ENCODE measurements at places on chromosomes 7 and 10. TPM values are rescaled to one million over a fixed set of nuclear protein-coding genes. Genes with fewer than 3 reads are reported as not detected.

- peak; percentile 81 for DNase-seq
Measured at GRCh38 chr7:11485636-11486035, 346.4 kb downstream of the THSD7A start.

DNA sequence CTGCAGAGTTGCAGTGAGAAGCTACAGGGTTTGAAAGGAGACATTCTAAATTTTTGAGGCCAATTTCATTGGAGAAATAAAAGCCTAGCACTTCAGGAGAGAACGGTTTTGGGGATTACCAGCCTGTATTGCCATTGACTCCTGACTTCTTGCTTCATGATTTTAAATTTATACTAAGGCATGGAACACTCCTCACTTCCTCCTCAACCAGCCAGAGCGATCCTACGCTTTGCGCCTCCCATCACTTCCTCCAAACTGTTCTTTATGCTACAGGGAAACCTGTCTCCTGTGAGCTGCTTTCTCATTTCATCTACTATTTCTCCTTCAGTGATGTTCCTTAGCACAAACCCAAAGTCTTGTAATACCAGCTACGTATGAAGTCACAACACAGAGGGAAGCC lies 495.1 kb downstream of the SUGCT start:
- no peak for DNase-seq

DNA sequence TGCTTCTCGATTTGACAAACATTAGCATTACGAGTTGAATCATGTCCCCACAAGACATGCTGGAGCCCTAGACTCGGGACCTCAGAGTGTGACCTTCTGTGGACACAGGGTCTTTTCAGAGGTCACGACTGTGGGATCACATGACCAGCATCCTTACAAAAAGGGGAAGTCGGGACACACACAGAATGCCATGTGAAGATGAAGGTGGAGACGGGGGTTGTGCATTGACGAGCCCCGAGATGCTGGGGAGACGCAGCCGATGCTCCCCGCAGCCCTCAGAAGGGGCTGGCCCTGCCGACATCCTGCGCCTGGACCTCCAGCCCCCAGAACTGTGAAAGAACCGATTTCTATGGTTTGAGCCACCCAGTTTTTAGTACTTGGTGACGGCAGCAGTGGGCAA lies 7.5 kb downstream of the ZFAND2A start:
- DNase-seq, result no peak

- DNase-seq, result no peak
Measured at GRCh38 chr10:107952649-107953556, 788.4 kb upstream of the SORCS1 start.

DNA sequence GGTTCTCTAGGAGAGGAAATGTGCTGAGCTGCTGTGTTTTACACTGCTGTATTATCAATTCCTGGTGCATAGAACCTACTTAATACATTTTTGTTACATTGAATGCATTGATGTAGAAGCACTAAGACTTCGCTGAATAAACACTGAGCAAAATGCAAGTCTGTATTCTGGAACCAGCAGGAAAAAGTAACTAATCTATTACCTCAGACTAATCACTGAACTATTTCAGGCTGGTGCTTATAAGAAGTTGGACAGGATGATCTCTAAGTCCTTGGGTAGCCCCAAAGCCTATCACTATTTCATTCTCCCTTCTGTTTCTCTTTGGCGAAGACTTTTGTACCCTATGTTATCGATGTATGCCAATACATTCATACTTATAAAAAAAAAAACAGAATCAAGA lies 87.2 kb upstream of the LRRTM3 start:
- DNase-seq, result no peak

NAT16 gene
- 1.5 TPM for total RNA-seq

CCDC186 gene
- 6.5 TPM for total RNA-seq

HYAL4 gene
- not detected for total RNA-seq

PON3 gene
- not detected for total RNA-seq

All from SK-MEL-5 (cell line).